SJCRH30 (cell line): ENCODE measurements at places on chromosomes 6 and 20.
A peak's percentile ranks its signal among the peaks of the same experiment; 100 is the strongest.

DNA sequence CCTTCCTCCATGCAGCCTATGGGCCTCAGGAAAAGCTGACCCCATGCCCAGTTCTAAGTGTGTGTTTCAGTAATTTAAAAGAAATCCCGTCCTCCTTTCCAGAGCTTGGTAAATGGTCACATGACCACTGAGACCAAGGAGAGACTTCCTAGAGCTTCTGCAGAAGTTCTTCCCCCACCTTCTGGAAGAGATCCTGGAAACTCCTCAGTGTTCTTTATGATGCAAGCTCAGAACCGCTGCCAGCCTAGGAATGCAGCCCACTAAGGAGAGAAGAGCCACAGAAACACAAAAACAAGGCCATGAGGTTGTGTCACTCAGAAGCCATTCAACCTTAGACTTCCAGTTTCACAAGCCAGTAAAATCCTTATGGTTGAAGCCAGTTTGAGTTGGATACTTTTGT lies 348.4 kb downstream of the TPBG start:
- DNase-seq: no peak

- no peak for DNase-seq
Observed at GRCh38 chr6:149763866-149764265, 14.3 kb downstream of the PCMT1 start.

DNA sequence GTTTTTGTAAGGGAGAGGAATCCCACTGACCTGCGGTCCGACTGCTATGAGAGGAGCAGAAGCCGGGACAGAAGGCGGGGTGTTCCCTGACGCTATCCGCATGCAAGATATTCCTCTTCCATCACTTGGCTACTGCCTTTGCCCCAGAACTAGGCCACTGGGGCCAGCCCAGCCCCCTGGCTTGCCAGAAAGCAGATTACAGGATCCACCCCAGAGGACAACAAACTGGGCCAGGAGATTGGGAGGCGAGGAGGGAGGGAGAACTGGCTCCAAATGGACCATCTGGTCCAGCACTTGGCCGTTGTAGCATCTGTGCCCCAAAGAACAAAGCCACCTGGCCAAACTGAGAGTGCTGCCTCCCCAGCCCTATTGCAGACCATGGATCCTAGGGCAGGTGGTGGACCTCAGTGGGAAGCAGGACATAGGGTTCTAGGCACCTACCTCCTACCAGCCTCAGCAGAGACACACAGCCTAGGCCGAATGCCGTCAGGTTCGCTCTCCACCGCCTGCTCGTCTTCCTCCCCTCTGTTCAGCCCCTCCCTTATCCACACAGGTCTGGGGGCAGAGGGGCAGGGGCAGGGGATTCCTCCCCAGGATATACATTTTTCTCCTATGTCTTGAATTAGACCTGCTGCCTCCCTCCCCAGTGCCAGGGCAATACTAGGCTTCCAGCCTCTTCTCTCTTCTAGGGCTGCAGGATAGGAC lies 4.0 kb downstream of the MDGA1 start:
- DNase-seq: no peak

DNA sequence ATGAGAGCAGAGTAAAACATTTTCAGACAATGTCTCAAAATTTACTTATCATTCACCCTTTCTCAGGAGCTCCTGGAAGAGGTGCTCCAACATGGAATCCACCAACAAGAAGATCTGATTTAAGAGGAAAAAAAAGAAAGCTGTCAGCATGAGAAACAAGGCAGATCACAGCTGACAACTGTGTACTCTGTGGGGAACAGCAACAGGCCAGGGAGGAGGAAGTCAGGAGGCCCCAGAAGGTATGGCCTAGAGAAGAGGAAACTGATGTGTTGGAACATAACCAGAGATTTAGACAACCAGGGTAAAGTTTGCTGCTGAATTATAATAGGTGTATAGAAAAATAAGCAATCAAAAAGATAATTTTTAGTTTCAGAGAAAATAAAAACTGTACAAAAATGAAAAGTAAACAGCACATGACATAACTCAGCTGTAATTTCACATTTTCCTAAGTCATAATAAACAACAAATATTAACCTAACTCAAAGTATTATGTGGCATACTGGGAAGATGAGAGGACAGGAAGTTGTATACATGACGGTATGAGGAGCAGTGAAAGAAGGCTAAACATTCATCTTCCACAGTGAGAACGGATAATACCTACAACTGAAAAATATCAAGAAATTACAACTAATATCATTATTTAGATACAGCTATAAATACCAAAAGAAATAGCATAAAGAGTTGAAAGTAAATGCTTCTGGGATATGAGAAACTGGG lies 113.6 kb upstream of the EMILIN3 start:
- DNase-seq: peak; percentile 44

DNA sequence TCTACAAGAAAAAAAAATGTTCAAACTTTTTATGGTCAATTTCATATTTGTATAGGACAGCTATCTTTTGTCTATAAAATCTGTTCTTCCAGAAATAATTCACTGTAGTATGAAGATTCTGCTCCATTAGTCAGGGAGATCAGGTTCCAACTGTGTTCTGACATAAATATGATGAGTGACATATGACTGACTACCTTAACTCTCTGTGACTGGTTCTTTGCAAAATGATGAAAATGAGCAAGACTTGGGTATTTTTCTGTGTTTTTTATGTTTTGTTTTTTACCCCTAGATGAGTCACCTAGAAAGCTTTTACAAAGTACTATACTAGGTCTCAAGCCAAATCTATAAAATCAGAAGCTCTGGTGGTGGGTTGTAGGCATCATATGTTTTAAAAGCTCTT lies 229.6 kb downstream of the MMUT start:
- DNase-seq: no peak

GRCh38 chr6:144845186-144845585 lies 560.1 kb downstream of the UTRN start:
- no peak for DNase-seq
